ENCODE measurements at places on chromosomes 3 and 15.
A peak's percentile ranks its signal among the peaks of the same experiment; 100 is the strongest.

GRCh38 chr3:129618901-129619671 is 12.6 kb upstream of the PLXND1 start:
- no peak for DNase-seq

DNA sequence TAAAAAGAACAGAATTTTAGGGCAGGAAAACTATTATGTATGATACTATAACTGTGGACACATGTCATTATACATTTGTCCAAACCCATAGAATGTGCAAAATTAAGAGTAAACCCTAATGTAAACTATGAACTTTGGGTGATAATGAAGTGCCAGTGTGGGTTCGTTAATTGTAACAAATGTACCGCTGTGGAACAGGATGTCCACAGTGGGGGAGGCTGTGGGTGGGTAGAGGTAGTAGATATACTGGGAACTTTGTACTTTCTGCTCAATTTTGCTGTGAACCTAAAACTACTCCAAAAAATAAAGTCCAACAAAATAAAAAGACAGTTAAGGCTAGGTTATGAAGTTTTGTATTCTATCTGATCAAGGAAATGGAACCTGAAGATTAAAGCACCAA is 24.8 kb downstream of the CD96 start:
- no peak for DNase-seq

- DNase-seq: peak; percentile 68
These were observed 1.3 kb downstream of the BNIP2 start for GRCh38 chr15:59687836-59688235.

DNA sequence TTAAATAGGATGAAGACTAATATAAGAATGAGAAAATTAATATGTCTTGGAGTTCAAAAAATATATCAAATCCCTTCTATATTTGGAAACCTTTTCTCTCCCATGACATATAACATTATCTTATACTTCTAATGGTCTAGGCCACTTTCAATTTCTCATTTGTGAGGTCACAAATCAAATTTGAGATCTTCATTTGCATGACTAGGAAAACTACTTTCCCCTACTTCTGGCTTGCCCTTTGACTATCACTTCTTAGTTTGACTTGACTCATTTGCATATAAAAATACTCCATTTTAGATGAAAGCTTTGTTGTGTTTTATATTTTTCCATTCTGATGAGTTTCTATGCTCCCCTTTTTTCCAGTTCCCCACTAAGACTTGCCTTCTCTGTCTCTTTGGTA is 598.6 kb upstream of the TBL1XR1 start:
- DNase-seq: no peak

- peak; percentile 48 for DNase-seq
These were observed 1.9 kb upstream of the RMDN3 start for GRCh38 chr15:40756938-40757337.
